ENCODE measurements at places on chromosomes 3 and 15. TPM values are rescaled to one million over a fixed set of nuclear protein-coding genes. Genes with fewer than 3 reads are reported as not detected.
A peak's percentile ranks its signal among the peaks of the same experiment; 100 is the strongest.

The HYAL1 gene
- 5.4 TPM for total RNA-seq

The TEX55 gene
- total RNA-seq = not detected

The GOLGA6L24 gene
- total RNA-seq = not detected

The GOLGA8G gene
- total RNA-seq = not detected

The CKMT1A gene
- total RNA-seq = 26.1 TPM

The OR5K2 gene
- not detected for total RNA-seq

The RBPMS2 gene
- 9.4 TPM for total RNA-seq

The LYZL4 gene
- total RNA-seq = not detected

DNA sequence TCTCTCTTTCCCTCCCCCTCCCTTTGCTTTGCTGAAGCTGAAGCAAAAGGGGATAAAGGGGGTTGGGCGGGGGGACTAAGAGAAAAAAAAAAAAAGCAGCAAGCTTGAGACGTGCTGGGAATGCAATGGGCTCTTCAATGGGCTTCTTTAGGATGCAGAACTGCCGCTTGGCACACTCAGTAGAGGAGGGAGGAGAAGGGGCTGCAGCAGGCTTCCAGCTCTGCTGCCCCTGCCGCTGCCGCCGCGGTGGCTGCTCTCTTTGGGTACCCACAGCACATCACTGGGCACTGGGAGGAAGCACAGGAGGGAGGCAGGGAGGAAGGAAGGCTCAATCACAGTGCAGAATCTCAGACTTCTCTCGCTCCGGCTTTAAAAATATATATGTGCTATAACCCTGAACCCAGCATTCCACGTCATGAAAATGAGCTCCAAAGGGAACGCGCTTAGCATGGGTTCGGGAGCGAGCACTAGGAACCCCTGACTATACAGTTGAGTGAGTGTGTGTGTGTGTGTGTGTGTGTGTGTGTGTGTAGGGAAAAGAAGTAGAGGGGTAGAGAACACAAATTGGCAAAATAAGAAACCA lies 3.5 kb downstream of the SLITRK3 start:
- DNase-seq = peak; percentile 61

GRCh38 chr3:120092474-120092873 lies 1.8 kb downstream of the GSK3B start:
- no peak for DNase-seq

- no peak for DNase-seq
These were observed 586.1 kb downstream of the MECOM start for GRCh38 chr3:169077394-169077906.

- DNase-seq = no peak
These were observed 81.8 kb downstream of the EPHB1 start for GRCh38 chr3:134876836-134877235.

GRCh38 chr3:191518861-191519260 lies 57.9 kb downstream of the PYDC2 start:
- DNase-seq = no peak

DNA sequence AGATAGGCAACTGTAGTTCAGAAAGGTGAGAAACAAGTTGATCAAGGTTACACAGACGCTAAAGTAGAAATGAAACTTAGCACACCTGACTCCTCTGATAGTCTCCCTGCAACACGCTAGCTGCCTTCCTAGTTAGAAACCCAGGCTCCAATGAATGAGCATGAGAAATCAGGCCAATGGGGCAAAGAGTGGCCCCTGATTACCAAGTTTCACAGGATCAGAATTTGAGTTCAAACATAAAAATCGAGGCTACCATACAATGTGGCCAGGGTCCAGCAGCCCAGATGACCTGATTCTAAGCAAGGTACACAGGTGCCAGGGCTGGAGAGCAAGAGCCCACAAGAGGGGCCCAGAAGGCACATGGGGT lies 7.7 kb downstream of the PLD1 start:
- DNase-seq = no peak

DNA sequence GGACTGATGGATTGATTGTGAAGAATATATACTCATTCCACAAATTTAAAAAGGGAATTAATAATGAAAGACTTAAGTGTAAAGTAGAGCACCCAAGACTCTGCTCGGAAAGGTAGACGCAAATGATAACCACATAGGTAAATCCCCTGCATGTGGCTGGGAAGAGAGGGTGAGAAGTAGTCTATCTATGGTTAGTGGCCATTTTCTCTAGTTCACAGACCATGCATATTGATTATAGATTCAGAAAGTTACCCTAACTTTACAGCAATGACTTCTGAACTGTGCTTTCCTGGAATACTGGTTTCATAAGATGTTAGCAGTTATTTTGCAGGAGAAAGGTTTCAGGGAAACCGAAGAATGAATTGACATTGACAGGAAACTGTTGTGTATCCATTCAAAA lies 51.7 kb downstream of the CASR start:
- DNase-seq = no peak

DNA sequence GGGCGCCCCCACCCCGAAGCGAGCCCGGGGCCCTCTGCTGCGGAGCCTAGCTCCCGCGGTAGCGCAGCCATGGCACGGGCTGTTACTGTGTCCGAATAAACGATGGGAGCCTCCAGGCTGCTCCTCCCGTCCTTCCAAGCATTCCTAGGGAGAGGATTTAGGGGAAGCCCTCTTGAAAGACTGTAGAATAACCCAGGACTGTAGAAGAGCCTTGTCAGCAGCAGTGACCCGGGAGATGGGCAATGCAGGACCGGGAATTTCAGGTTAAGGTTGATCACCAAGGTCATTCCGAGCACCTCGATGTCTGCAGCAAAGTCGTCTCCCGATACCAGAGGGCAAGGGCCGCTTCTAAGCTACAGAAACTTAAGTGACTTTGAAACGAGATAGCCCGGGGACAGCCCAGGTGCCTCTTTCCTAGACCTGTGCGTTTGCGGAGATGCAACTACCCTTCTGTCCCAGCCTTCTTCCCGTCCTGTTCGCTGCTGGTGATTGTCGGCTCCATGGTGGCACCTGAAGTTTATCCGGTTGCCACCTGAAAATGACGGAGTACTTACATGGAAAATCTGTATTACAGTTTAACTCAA lies 753 bp upstream of the MYO5A start:
- DNase-seq = no peak

DNA sequence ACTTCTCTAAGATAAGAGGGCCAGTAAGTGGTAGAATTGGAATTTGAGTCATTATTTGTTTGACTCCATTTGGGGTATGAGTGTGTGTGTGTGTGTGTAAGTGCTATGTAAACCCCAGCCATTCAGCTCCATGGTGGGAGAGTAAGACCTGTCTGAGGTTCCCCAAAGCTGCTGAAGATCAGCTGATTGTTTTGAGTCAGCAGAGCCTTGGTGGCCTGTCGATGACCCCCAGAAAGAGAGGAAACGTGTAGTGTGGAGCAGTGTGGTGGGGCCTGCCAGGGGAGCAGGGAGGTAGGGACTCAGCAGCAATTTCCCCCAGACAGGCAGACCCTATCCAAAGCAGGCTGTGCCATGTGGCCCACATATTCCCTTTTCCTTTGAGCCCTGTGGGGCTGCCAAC lies 5.3 kb downstream of the DVL3 start:
- DNase-seq = peak; percentile 19

DNA sequence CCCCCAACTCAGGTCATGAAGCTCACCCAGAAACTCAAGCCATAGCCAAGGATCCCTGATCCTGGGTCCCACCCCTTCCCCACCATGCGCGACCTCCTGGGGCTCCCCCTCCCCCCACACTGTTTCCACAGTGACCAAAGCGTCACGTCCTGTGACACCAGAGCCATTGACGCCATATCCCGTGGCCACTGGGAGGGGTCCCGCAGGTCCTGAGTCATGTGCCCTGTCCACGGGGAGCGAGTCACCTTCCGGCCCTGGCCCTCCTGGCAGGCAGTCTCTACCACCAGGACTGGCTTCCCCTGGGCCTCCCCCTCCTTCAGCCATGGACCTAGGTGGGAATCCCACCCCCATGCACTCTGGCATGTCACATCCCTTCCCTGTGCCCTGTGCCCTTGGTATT lies 15.6 kb downstream of the SEMA3F start:
- DNase-seq = no peak

DNA sequence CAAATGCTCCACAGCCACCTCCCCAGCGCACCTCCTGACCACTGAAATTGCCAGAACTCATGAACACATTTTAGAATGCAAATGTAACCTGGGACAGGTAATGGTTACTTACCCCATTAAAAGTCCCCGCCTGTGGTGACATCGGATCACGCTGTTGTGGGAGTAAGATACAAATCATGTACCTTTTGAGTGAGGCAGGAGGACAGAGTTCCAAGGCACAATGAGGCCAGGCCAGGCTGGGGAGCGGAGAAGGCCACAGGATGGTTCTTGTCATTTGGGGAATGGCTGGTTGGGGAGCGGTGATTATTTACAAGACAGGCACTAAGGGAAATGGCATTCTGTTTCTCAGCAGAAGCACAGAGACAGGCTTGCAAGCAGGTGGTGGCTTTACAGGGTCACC lies 490.0 kb downstream of the EDEM1 start:
- DNase-seq = no peak

GRCh38 chr3:51434746-51435327 lies 43.8 kb downstream of the RBM15B start:
- peak; percentile 57 for DNase-seq

DNA sequence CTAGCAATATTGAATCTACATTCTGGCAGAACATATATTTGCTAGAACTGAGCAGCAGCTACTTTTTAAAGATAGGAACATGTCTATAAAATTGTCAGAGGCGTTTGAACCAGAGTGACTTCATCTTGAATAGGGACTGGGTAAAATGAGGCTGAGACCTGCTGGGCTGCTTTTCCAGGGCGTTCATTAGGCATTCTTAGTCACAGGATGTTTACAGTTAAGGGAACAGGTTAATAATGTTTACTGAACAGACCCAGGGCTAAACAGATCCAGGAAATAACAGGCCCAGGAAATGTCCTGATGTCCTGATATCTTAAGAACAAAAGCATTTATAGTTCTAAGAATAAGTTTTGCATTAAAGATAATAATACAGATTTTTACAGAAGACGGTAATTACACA lies 34.5 kb upstream of the B3GALNT1 start:
- DNase-seq = no peak

DNA sequence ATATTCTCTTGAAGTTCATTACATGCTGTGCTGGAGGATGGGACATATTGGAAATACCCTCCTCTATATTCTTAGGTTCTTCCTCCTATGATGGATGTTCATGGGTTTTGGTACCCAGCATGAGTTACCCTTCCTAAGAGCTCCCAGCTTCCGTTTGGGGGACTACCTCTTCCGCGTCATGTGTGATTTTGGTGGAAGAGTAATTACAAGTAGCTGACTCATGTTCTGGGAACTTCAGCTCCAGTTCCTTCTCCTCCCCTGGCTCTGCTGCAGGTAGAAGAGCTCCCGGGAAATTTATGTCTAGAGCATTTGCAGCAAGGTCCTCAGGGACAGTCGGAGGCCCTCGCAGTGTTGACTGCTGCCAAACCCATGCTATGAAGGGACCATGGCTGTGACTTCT lies 208.8 kb upstream of the IL12A start:
- no peak for DNase-seq
